ENCODE measurements at places on chromosomes 3 and 15.

GRCh38 chr3:149592758-149593240 lies 65.0 kb downstream of the WWTR1 start:
- peak; percentile 86 for DNase-seq

DNA sequence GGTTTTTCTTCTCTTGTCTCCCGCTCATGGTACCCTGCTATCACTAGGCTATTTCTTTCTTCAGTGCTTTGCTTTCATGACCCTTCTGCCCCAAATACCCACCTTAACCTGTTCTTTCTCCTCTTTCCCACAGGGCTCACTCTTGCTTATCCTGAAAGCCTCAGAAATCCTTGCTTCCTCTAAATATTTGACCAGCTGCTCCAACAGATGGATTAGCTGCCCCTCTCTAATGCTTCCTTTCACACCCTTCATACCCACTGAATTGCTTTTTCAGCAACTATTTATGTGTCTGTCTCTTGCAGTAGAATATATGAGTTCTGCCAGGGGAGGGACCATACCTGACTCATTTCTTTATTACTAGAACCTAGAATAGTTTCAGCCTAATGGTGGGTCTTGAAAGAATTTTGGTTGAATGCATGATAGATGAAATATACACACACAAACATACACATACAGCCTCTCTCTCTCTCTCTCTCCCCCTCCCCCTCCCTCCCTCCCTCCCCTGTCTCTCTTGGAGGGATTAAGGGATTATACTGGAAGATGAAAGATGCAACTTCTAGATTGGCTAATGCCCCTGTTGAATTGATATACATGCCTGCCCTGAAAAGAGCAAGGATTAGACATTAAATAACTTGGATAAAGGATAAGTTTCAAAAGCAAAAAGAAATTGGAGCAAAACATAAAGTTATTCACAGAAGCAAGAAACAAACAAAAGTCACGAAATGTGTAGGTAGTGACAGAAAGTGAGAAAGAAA lies 95.0 kb upstream of the GADL1 start:
- no peak for DNase-seq

- DNase-seq = no peak
Measured at GRCh38 chr3:52769786-52770455, 819 bp downstream of the NEK4 start.

DNA sequence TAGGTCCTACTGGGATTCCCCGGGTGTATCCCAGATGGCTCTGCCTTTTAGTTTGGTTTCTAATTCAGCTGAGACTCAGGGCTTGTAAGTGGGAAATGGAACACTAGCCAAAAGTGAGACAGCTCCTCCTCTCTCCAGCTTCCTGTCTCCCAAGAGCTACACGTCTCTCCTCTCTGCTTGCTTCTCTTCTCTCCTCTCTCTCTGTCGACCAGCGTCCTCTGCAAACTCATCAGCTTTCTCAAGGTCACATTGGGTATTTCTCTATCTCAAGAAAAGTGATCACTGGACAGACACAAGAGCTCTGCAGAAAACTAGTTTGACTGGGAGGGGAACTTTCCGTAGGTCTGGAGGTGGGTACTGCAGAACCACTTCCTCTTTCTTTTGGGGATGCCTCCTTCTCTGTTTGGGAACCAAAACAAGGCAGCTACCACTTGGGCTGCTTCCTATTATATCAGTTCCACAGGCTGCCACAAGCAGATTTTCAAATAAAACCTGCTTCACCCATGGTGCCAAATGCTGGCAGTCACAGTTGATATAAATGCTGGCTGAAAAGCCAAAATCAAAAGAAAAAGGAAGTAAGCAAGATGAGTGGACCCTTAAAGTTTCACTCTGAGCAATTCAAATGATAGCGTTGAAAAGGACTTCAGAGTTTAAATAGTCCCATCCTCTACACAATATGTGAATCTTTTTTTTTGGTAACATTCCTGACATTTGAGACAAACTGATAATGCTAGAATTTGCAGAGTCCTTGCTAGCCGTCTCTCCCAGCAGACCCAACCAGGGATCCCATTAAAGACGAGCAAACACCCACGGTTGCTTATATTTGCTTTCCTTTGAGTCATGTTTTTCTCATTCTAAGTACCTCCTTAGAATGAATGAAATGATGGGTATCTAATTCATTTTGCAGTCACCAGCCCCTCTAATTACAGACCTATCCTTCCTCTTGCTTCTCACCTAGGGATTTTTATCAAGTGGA lies 7.2 kb upstream of the DYNC1LI1 start:
- DNase-seq = no peak

DNA sequence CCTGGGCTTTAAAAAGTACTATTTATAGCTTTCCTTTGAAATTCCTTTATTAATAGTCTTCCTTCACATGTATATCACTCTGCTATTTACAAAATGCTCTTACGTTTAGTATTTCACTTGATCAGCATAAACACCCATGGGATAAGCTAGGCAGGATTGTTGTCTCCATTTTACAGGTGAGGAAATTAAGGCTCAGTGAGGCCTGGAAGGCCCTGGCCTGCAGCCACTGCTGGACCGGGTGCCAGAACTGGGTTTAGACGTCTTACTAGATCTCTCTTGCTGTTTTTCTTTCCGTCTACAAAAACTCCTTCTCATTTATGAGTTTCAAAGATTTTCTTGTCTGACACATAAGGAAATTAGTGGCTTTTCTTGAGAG lies 236.4 kb downstream of the LPP start:
- DNase-seq = no peak

DNA sequence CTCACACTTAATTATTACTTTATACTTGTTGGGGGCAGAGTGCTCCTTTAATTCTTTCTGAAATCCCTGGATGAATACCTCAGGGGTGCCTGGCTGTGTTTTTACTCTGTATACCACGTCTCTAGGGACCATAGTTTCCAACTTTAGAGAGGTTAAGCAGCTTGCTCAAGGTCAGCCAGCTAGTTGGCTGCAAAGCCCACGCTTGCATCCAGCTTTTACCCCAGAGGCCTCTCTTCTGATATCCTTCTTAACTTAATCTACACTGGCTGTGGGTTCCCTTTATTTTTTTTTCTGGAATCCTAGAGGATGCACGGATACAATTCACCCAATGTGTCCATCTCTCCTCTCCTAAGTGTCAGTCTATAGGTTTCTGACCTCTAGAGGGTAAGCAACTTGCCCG lies 1.4 kb downstream of the PDZRN3 start:
- no peak for DNase-seq

GRCh38 chr3:76753599-76753998 lies 286.3 kb upstream of the ROBO2 start:
- no peak for DNase-seq

DNA sequence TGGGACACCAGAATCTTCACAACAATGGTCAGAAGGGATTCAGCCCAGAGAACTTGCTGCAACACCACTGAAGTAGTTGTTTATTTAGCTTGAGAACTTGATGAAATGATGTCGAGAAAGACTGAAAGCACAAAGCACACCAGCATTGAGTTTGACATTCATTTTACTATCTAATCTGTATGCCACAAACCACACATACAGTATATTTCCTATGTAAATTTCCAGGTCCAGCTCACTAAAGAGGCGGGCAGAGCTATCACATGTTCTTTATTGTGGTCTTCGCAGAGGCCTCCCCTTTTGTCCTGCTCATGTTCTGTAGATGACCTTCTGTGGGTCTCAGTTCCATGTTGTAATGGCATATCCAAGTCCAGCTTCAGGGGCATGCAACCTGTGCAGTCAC lies 10.4 kb upstream of the FMN1 start:
- no peak for DNase-seq

DNA sequence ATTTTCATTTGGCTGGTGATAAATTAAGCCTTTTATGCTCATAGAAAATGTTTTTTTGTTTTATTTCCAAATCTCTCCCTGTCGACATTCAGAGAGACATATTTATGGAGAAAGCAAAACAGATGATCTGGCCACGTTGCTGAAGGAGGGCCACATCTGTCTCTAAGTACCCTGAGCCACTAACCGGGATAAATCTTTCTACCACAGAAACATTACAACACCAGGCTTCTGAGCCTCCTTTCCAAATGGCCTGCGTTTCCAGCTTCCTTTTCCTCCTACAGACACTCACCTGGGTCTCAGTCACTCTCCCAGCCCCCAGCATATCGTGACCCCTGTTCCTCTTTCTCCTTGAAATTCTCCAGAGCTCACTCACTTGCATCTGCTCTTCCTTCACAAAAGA lies 161.0 kb downstream of the ARRDC4 start:
- no peak for DNase-seq

DNA sequence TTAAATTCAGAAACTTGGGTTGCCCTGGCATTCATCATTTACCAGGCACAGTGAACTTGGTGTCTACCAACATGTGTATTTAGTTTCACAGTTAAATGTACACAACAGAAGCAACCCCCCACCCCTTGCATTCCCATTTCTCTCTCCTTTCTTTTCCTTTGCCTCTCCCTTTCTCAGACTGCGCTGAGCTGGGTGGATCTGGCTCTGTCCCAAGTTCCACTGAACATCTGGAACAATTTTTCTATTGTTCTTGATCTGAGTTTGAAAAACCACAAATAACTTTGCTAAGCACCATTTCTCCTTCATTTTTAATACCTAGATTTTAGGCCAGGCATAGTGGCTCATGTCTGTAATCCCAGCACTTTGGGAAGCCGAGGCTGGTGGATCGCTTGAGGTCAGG lies 242.2 kb downstream of the ABHD5 start:
- no peak for DNase-seq

GRCh38 chr15:46309914-46310313 lies 675.1 kb downstream of the SQOR start:
- DNase-seq = no peak

DNA sequence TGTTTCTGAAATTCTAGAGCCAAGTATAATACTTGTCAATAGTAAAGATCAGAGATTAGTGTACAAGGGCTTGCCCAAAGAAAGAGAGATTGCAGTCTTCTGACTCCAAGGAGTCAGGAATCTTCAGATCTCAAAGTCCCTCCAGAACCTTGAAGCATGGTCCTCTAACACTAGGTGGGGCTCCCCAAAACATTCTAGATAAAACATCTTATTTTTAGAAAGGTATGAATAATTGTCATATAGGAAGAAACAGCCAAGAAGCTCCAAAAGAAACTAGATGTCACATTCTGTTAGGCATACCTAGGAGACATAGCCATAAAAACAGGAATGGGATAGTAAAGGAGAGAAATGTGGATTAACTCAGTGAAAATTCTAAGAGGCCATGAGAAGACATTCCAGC lies 10.7 kb downstream of the MUC13 start:
- DNase-seq = no peak

- no peak for DNase-seq
Measured at GRCh38 chr3:121411523-121411922, 134.3 kb downstream of the POLQ start.

GRCh38 chr3:178518660-178519396 lies 17.4 kb upstream of the KCNMB2 start:
- no peak for DNase-seq

DNA sequence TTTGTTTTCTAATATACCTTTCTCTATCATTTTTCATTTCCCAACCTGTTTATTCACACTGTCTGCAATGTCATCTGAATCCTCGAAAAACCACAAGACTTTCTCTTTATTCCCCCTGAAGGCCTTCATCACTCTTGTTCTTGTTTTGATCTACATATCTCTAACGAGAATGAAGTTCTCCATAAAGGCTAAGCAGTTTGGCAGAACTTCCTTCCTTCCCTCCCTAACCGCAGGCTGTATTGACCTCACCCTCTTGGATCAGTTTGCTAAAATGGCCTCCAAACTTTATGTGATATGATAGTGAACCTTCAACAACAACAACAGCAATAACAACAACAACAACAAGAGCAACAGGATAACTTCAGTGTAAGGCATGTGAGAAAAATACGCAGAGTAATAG lies 392.8 kb downstream of the TIGIT start:
- no peak for DNase-seq

DNA sequence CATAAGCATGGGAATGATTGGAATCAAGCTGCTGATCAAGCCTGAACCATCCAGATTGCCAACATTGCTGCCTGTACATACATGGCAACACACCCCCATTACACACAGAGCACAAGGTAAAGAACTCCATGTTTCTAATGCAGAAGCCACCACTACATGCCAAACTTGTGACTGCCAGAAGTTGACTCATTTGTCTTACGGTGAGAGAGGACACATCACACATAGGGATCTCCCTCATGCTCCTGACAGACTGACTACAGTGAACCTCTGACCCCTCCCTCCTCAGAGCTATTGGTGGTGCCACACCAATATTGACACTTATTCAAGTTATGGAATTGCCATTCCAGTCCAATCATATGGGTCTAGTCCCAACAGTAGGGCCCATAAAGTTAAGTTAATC lies 42.3 kb downstream of the EFHB start:
- DNase-seq = no peak

GRCh38 chr3:13397316-13397715 lies 22.8 kb downstream of the NUP210 start:
- no peak for DNase-seq

DNA sequence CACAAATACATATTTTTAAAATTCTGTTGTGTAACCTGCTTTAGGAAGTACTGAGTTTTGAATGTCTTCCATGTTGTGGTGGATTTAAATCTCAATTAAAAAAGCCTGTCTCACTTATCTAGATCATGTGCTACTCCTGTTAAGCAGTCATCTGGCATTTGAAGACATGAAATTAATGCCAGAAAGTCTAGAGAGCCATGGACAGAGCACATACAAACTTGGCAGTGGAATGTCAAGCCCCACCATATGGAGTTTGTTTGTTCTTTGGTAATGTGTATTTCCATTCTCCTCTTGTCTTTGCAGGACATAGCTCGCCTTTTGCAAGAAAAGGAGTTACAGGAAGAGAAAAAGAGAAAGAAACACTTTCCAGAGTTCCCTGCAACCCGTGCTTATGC lies 39.3 kb upstream of the UTS2B start:
- no peak for DNase-seq

DNA sequence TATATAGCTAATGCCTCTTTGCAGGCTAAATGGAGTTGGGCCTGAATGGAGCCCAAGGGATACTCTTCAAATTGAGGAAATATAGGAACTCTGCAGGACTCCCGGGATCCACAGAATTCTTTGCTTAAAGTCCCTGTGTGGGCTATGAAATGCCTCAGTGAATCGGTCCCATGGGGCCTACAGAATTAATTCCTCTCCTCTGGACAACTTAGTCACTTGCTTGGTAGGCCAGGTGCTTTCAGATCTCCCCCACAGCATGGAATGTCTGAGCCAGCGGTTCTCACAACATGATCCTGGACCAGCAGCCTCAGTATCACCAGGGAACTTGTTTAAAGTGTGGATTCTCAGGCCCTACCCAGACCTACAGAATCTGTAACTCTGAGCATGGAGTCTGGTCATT lies 15.1 kb upstream of the PRICKLE2 start:
- no peak for DNase-seq

- no peak for DNase-seq
Measured at GRCh38 chr3:86658876-86659275, 332.1 kb downstream of the VGLL3 start.

- no peak for DNase-seq
Measured at GRCh38 chr3:72279068-72279604, 494.2 kb upstream of the PROK2 start.

GRCh38 chr3:187960820-187961219 lies 193.1 kb upstream of the LPP start:
- DNase-seq = no peak

GRCh38 chr15:23503576-23503975 lies 56.5 kb upstream of the GOLGA6L2 start:
- DNase-seq = no peak

GRCh38 chr3:141235661-141236171 lies 4.1 kb downstream of the PXYLP1 start:
- no peak for DNase-seq

Measured in retinal pigment epithelial cell (primary cell).